ENCODE measurements at places on chromosomes 6 and 20.
A peak's percentile ranks its signal among the peaks of the same experiment; 100 is the strongest.

DNA sequence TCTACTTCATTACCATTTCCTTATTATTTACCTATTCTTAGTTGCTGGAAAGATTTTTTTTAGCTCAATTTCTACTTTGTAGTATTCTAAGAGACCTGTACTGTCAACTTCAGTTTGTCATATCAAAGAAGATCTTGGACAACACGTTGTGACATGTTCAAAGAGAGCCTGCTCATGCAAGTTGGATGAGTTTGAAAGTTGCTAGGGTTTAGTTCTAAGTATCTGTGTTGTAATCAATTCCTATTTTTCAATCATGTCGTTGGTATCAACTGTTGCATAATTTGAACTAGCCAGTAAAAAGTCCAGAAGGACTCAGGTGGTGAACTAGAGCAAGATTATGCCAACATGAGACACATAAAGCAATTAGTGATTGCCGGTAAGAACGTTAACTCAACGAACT is 30.2 kb downstream of the PKIB start:
- no peak for DNase-seq

DNA sequence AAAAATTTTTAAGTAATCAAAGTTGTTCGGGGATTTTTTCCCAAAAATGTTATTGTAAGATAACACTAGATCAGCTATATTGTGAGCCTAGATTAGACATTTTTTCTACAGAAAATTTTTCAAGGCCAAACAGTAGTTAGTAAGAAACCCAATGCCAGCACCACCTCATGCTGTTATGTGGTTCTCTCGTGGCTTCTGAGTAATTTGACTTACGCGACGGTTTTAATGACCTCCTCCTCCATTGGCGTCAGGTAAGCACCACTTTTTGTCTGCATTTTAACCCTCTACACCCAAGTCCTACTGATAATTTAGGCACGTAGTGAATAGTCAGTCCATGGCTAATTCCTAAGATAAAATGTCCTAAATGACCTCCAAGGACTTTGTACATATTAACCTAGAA is 9.7 kb downstream of the RPS6KA2 start:
- DNase-seq, result no peak

GRCh38 chr20:4297127-4297826 is 281.9 kb upstream of the RNF24 start:
- DNase-seq, result peak; percentile 7

DNA sequence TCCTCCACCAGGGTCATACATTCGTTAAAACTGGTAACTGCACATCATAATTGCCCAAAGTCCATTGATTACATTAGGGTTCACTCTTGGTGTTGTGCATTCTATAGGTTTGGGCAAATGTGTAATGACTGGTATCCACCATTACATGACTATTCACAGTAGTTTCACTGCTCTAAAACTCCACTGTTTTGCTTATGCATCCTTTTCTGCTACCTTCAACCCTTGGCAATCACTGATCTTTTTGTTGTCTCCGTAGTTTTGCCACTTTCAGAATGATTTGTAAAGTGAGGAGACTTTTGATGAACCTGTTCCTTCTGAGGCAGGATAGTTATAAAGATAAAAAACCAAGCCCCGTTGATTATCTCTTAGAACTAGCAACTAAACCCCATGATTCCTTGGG is 187.3 kb upstream of the MCHR2 start:
- DNase-seq, result no peak

- no peak for DNase-seq
Measured at GRCh38 chr6:105561486-105561885, 158.6 kb upstream of the PREP start.

DNA sequence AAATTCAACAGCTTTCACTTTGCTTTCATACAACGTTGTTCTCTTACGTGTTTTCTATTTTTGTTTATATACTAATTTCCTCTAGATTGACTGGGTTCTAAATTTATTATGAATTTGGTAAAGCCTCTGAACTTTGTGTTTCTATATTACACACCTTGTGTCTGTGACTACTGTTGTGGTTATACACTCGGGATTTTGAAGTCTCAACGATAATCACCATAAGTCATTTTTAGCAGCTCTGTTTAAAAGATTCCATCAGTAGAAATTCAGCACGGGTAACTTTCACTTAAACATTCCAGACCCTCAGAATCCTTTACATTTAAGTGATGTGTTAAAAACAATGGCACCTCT is 31.8 kb upstream of the HBS1L start:
- no peak for DNase-seq

- DNase-seq, result no peak
Measured at GRCh38 chr20:57870597-57871236, 160.9 kb upstream of the PMEPA1 start.

DNA sequence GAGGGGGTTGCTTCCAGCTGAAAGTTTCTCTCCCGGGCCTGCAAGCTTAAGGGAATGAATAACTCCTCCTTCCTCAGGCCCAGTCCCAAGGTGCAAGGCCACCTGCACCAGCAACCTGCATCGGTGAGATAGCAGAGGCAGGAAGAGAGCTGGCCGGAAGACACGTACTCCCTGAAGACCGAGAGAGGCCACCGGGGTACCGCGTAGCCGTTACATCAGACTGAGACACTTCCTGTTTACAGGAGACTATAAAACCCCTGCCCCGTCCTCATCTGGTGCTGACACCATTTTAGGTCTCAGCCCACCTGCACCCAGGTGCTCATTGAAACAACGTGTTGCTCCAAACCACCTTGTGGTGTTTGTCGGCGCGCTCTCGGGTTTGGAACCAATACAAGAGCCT is 60.5 kb upstream of the PRND start:
- no peak for DNase-seq

DNA sequence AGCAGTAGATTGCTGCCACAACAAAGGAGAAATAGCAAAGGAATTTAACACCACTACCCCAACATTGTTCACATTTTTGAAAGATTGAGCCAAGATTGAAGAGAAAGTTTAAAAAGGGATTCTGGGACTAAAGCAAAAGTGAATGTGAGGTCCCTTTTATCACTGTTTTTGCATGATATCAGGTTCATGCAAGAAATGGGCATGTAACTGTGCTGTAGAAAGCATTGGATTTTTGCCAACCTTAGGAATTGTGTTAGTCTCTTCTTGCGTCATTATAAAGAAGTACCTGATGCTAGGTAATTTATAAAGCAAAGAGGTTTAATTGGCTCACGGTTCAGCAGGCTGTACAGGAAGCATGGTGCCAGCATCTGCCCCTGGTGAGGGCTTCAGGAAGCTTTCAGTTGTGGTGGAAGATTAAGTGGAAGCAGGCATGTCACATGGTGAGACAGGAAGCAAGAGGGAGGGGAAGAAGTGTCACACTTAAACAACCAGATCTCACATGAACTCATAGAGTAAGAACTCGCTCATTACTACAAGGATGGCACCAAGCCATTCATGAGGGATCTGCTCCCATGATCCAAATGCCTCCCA is 4.6 kb upstream of the GJB7 start:
- no peak for DNase-seq

- no peak for DNase-seq
Measured at GRCh38 chr6:2798586-2799134, 33.5 kb downstream of the WRNIP1 start.

GRCh38 chr20:45781391-45781931 is 10.2 kb downstream of the WFDC3 start:
- peak; percentile 33 for DNase-seq

DNA sequence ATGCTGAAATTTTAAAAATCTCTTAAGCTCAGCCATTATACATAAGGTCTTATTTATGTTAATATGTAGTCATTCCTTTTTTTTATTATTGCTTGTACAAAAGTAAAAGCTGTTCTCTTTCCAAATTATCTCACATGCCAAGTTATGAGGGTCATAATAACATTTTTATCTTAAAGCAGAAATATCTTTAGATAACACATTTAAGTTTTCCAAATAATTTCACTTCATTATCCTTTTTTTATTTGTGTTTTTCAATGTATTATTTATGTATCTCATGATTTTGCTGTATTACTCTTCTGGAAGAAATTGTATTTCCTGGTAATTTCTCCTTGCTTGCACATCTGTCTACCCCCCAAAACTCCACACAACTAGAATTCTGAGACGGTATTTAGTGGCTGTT is 461.1 kb upstream of the SOX4 start:
- no peak for DNase-seq

- DNase-seq, result peak; percentile 52
Measured at GRCh38 chr6:158999154-158999665, 792 bp downstream of the RSPH3 start.

DNA sequence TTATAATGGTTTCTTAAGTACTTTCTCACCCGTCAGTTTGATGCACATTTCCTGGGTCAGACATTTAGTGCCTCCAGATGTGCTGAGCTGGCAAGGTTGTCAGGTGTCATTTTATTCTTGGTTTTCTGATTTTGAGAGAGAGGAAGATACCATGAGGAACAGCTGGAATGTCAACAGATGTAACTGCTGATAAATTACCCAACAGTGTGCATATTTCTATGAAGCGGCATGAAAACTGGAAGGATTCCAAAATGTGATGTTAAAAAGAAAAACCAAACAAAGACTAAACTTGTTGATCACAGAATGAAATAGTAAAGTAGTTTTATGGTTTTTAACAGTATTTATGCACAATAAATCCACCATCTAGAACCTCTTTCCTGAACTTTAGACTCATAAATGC is 447.3 kb downstream of the HDGFL1 start:
- no peak for DNase-seq

- no peak for DNase-seq
Measured at GRCh38 chr6:148969603-148970061, 222.8 kb downstream of the UST start.

GRCh38 chr6:168050225-168050880 is 28.7 kb downstream of the FRMD1 start:
- DNase-seq, result no peak

- DNase-seq, result no peak
Measured at GRCh38 chr6:137430954-137431353, 63.2 kb downstream of the OLIG3 start.

DNA sequence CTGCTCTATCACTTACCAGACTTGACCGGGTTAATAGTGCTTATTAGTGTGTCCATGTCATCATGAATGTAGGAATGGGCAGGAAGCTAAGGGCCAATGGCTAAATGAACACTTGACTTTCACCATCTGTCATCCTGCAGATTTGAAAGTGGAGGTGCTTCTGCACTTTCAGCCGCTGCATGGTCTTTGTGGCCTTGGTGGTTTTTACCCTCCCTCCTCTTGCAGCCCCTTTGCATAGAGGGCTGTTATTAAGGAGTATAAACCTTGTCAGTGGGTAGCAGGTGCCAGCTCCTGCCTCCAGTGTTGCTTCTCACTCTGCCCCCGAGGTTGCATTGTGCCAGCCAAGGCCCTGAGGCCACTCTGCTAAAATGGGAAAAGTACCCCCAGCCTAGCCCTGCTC is 122.2 kb upstream of the TNFAIP3 start:
- DNase-seq, result no peak

DNA sequence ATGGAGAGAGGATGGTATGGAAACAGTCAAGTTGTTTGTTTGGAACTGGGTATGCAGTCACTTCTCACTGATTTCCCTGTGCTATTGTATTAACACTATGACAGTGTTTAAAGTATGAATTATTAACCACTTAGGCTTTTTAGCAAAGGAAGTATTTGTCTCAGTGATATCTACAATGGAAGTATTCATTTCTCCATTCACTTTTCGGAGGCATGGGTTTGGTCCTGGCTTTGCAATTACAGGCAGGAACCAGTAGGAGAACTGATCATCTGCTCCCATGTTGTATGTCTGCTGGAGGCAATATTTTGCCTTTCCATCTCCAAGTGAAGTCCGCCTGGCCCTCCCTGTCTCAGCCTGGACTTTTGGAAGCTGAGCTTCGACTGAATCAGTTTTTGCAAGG is 30.6 kb upstream of the EXOC2 start:
- no peak for DNase-seq

DNA sequence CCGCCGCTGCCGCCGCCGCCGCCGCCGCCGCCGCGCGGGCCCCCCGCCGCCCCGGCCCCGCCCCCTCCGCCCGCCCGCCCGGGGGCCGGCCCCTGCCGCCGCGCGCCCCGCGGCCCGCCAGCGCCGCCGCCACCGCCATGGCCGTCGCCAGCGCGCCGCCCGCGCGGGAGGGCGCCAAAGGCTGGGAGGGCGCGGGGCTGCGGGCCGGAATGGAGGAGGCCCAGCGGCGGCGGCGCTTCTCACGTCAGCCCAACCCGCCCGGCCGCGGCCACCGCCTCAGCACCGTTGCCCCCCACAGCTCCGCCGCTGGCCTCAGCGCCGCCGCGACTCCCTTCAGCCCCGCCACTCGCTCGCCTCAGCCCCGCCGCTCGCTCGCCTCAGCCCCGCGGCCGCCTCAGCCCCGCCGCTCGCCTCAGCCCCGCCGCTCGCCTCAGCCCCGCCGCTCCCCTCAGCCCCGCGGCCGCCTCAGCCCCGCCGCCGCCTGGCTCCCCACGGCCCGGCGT is 258 bp downstream of the PHF10 start:
- peak; percentile 27 for DNase-seq

DNA sequence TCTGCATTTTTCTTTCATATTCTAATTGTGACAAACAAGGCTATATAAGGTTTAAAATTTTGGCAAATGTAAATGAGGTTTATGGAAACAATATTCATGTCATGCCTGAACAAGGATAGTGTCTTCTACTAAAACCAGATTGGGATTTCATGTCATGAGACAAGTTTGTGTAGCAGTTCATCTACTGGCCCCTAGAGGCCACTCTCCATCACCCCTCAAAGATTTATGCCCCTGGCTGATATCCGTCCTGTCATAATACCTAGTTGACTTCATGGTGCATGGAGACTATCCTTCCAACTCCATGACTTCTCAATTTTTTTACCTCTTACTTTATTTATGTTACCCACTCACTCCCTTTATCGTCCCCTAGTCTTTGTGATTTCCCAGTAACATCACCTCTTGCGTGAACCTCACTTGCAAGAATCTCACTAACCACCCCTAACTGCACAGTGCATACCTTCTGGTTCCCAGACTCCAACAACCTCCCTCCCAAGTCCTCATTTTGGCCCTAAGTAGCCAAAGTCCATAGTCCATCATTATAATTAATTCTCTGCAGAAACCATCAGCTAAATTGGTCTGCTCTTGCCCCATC is 179.8 kb downstream of the TASP1 start:
- DNase-seq, result peak; percentile 48

GRCh38 chr6:63389191-63389844 is 69.5 kb upstream of the LGSN start:
- DNase-seq, result no peak

DNA sequence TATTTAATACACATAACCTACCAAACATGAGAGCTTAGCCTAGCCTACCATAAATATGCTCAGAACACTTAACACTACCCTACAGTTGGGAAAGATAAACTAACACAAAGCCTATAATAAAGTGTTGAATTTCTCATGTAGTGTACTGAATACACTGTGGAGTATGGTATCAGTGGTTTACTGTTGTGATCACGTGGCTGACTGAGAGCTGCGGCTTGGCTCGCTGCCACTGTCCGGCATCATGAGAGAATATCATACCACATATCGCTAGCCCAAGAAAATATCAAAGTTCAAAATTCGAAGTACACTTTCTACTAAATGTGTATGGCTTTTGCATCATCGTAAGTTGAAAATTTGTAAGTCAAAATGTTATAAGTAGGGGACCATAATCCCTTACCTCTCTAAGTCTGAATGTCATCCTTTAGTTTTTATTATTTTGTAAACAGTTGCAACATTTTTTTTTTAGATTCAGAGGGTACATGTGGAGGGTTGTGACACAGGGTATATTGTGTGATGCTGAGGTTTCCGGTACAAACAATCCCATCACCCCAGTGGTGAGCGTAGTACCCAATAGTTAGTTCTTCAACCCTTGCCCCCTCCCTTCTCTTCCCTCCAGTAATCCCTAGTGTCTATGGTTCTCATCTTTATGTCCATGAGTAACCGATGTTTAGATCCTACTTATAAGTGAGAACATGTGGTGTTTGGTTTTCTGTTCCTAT is 14.6 kb upstream of the TAAR1 start:
- peak; percentile 63 for DNase-seq

Data from HT-29 (cell line).